GM23338 (cell line): ENCODE measurements at places on chromosomes 6 and 20. TPM values are rescaled to one million over a fixed set of nuclear protein-coding genes. Genes with fewer than 3 reads are reported as not detected.

Gene CRISP3
- not detected in 2 replicates for total RNA-seq

Gene FOXS1
- total RNA-seq = not detected in 2 replicates

DNA sequence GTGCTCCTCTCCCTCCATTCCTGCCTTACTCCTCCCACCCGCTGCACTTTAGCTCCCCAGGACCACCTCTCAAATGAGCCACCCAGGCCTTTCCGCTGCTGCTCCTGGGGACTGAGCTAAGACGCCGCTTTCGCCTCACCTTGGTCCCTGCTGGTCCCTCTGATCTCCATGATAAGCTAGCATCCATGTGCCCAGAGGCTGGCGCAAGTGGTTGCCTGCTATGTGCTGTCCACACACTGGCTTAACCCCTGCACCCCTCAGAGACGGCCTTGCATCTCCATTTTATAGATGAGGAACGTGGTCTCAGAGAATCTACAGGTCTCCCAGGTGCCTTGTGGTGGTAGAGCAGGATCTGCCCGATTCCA lies 160.1 kb upstream of the PMEPA1 start:
- DNase-seq = no peak
- H3K4me3 ChIP-seq = no peak overlapping the region
- no peak overlapping the region for H3K27ac ChIP-seq
- H3K27me3 ChIP-seq = no peaks in the 10 kb centered on the region

GRCh38 chr6:44080561-44081521 lies 46.4 kb downstream of the MRPL14 start:
- H3K27ac ChIP-seq = no peak overlapping the region
- H3K27me3 ChIP-seq = peaks cover 6% of the 10 kb centered on the region
- no peak for DNase-seq
- peaks cover 8% of the 10 kb centered on the region for H3K4me1 ChIP-seq
- no peak overlapping the region for H3K4me3 ChIP-seq
- no peaks in the 10 kb centered on the region for H3K36me3 ChIP-seq
